ENCODE measurements at places on chromosomes 1 and 21.

- DNase-seq, result no peak
Measured at GRCh38 chr1:205451202-205451601, 4.6 kb downstream of the BLACAT1 start.

GRCh38 chr1:20477348-20478056 is 8.5 kb downstream of the CAMK2N1 start:
- no peak for DNase-seq

GRCh38 chr1:47578721-47579419 is 141.0 kb downstream of the FOXD2 start:
- DNase-seq, result no peak

GRCh38 chr1:97925151-97925550 is 4.3 kb upstream of the DPYD start:
- no peak for DNase-seq

- DNase-seq, result no peak
Measured at GRCh38 chr1:213244664-213245091, 193.6 kb downstream of the RPS6KC1 start.

DNA sequence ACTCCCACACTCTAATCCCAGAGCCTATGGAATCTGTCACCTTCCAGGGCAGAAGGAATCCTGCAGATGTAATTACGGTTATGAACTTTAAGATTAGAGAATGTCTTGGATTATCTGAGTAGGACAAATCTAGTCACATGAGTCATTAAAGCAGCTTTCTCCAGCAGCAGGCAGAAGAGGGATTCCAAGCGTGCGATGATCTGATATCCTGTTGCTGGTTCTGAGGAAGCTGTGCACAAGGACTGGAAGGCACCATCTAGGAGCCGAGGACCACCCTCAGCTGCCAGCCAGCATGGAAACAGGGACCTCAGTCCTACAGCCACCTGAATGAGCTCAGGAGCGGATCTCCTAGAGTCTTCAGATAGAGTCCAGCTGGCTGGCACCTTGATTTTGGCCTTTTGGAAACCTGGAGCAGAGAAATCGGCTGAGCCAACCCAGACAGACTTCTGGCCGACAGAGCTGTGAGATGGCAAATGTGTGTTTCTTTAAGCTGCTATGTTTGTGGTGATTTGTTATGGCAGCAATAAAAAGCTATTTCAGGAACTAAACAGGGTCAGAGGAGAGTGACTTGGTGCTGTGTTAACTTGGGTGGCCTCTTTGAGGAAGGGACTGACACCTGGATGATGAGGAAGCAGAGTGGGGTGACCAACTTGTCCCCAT is 34.5 kb downstream of the LRRN2 start:
- no peak for DNase-seq

- no peak for DNase-seq
Measured at GRCh38 chr1:30883389-30884172, 25.0 kb downstream of the SDC3 start.

GRCh38 chr21:29115899-29116298 is 14.5 kb upstream of the MAP3K7CL start:
- DNase-seq, result no peak

DNA sequence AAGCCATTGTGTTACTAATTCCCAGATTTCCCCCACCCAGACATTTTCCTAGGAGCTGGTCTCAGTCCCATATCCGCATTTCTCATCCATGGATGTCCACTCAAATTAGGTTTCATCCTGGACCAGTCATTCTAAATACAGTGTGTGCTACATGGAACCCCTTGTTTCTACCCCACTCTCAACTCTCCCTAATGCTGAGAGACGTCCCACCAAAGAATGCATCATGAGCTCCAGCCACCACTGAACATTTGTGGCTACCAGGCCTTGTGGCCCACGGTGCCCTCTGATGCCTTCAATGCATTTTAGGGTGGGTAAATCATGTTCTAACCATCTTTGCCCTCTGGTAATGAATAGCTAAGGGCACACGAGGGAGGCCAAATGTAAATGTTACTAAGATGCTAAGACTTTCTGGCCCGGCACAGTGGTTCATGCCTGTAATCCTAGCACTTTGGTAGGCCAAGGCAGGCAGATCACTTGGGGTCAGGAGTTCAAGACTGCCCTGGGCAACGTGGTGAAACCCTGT is 13.3 kb upstream of the RAB42 start:
- no peak for DNase-seq

DNA sequence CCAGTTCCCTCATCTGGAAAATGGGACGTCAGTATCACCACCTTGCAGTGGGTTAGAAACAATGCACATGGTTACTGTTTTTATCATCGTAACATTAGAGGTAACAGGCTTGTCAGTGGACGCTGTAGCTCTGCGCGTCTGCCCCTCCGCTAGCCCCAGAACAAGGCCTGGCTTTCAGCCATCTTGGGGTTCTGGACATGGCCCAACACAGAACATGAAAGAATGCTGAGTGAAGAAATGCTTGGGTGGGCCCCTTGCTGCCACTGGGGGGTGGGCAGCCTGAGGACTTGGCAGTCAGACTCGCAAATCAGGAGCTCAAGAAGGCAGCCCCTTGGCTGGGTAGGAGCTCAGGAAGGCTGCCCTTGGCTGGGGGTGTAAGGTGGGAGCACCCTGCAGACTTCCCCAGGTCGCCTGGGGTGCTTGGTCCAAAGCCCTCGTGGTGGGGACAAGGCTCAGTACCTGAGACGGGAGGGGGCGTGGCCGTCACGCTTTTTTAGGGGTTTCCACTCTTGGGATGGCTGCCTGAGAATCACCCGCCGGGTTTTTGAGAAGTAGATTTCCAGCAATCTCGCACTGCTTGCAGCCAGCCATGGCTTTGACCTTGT is 51.7 kb downstream of the SLC37A1 start:
- DNase-seq, result no peak

- no peak for DNase-seq
Measured at GRCh38 chr1:86499987-86500593, 31.4 kb downstream of the CLCA1 start.

- no peak for DNase-seq
Measured at GRCh38 chr1:235821361-235821981, 45.2 kb downstream of the LYST start.

GRCh38 chr1:27787895-27788294 is 14.9 kb downstream of the STX12 start:
- DNase-seq, result no peak

DNA sequence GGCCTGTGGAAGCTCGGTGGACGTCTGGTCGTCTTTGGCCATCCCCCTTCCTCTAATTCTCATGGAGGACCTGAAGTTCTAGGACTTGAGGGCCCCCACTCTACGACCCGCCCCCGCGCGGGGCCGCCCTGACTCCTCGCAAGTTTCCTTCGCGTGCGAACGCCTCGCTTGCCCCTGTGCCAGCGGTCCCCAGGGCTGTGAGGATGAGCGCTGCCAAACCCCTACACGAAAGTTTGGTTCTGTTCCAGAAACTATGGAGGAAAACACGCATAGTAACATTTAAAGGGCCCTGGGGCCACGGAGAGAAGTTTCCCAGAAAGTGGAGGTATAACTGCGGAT is 304 bp upstream of the GNG12 start:
- no peak for DNase-seq
